Karpas-422 (cell line): ENCODE measurements at places on chromosomes 5 and 9. TPM values are rescaled to one million over a fixed set of nuclear protein-coding genes. Genes with fewer than 3 reads are reported as not detected.
A peak's percentile ranks its signal among the peaks of the same experiment; 100 is the strongest.

The HACD4 gene
- total RNA-seq = 0.83 and 2.9 TPM in 2 replicates

The FOXI1 gene
- total RNA-seq = 0.07 TPM in 1 of 2 replicates, not detected in the other

The IFNB1 gene
- 0.51 TPM in 1 of 2 replicates, not detected in the other for total RNA-seq

The JAKMIP2 gene
- 39.5 and 58.7 TPM in 2 replicates for total RNA-seq

The ZNF354C gene
- not detected in 2 replicates for total RNA-seq

GRCh38 chr5:87755360-87755759 lies 342.6 kb upstream of the CCNH start:
- no peak for DNase-seq

DNA sequence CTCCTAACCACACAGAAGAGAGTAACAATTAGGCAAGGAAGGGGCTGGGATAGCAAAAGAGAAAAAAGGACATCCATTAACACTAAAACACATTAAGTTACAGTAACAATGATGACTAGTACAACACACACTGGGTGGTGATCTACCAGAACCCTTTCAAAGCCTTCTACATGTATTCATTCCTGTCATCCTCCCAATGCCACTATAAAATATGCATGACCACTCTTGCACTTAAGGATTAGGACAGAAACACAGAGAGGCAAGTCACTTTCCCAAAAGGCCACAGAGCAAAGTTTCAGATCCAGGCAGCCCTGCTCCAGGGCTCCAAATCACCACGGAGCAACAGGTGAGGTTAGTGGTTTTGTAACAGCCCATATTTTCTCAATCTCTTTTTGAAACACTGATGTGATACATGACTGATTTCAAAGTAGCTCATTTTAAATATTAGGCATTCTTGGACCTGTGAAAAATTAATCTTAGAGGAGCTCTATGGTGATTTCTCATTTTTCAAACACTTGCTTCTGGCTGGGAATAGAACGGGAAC lies 86.7 kb downstream of the AUH start:
- no peak for DNase-seq

DNA sequence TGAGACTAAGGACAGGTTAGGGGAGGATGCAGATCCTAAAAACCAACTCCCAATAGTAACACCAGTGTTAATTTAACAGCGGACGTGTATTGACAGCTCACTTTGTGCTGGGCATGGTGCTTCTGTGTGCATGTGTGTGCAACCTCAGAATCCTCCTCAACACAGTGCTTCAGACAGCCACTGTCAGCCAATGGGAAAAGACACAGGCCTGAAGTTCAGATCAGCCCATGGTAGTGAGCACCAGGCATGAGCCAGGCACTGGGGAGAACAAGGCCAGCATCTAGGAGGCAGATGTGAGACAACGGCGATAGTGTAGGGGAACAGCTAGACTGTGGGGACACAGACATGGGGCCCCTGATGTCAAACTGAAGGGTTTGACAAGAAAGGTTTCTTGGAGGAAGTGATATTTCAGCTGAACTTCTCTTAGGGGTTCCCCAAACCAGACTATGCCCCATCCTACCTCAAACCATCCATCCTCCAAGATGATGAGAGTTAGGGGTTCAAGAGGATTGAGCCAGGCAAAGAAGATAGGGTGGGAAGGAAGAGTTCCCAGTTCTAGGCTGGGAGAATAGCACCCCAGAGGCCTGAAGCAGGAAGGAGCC lies 71.5 kb upstream of the PSD2 start:
- DNase-seq = no peak

DNA sequence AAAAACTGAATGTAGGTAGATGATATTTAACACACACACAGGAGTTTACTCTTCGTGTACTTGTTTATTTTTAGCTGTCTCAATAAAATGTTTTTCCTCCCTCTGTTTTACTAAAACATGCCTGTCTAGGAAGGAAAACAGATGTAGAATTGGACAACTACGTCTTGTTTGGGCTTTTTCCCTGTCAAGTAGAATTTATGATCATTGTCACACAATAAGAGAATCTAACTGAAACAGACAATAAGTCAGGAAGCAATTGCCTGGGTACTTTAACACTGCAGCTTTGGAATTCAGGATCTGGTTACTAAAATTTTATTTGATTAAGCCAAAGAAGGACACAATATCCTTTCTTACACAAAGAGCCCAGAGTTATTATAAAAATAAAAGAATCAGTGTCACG lies 164.2 kb downstream of the ZDHHC21 start:
- DNase-seq = no peak

DNA sequence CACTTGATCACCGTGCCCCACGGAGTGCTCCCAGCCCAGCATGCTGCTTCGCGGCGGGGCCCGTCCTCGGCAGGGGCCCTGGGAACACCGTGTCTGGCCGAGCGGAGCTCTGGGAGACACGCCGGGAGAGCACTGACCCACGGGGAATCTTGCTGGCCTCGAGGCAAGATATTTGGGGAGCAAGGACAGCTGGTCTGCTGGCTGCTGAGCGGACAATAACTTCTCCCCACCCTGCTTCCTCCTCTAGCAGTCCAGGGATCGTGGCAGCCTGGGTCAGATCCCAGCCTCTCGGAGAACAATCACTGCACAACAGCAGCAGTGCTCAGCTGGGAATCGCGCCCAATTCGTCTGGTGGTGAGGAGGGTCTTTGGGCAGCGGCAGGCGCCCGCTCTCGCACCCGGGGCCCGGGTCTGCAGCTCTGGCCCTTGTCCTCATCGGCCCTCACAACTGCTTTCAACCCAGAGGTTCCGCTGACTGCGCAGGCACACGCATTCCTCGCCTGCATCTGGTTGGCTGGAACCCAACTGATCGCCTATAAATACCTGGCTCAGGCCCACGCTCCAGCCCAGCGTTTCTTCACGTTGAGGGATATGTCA lies 43.4 kb downstream of the DBH start:
- DNase-seq = no peak

DNA sequence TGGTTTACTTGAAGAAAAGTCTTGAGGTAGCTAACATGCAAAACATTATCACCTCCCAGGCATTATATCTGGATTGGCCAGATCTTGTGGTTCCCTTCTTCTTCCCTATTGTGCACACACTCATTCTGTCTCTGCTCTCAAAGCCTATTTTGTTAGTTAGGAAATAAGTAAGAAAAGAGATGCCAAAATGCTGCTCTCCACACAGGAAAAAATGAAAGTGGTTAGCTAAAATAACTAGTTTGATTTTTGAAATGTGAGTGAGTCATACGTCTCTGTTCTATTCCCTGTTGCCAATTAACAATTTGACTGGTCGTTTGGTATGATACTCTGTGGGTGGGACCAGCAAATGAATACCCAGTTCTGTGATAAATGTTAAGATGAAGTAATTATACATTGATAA lies 28.1 kb downstream of the LMNB1 start:
- DNase-seq = no peak

The PTGDS gene
- total RNA-seq = not detected in 2 replicates

The C5orf24 gene
- total RNA-seq = 23.4 and 43.3 TPM in 2 replicates

- no peak for DNase-seq
Observed at GRCh38 chr5:118249386-118249785, 739.0 kb downstream of the DTWD2 start.

The RNF208 gene
- total RNA-seq = 0.26 and 0.36 TPM in 2 replicates

The PALM2AKAP2 gene
- total RNA-seq = not detected in 2 replicates

The ANKRD33B gene
- total RNA-seq = 0.48 and 0.90 TPM in 2 replicates

DNA sequence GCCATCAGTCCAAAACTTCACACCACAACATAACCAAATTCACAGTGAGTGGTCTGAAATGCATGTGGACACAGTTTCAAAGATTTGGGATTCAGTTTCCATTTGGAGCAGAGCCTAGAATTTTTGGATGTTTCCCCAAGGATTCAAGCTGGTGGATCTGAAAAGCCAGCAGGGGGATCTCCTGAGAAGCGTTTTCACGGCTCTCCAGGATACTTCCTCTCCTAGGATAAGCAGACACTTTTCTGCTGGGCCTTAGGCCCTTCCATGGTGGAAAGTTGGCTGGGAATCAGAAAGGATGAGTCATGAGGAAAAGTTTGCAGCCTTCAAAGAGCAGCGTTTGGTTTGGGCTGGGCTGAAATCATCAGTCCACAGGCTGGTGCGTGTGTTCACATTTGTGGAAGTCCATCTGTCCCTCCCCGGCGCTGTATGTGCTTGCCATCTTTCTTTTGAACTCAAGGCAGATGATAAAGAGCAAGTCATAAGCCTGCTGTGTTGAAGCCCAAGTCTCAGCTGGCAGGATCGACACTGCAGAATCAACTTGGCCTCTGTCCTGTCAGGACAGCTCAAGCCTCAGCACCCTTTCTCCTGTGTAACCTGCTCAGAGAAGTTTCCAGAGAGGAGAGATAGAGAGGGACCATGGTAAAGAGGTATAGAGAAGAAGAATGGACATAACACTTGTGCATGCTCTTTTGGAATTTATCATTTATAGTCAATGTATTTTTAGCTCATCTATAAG lies 152.6 kb upstream of the MSX2 start:
- DNase-seq = peak; percentile 31

The FBN2 gene
- not detected in 2 replicates for total RNA-seq

The C5orf52 gene
- total RNA-seq = not detected in 2 replicates

The PPP2R2B gene
- total RNA-seq = not detected in 2 replicates

- DNase-seq = no peak
Observed at GRCh38 chr5:141001446-141001843, 35.2 kb downstream of the PCDHAC2 start.

GRCh38 chr9:132858751-132859150 lies 19.3 kb downstream of the AK8 start:
- DNase-seq = no peak

DNA sequence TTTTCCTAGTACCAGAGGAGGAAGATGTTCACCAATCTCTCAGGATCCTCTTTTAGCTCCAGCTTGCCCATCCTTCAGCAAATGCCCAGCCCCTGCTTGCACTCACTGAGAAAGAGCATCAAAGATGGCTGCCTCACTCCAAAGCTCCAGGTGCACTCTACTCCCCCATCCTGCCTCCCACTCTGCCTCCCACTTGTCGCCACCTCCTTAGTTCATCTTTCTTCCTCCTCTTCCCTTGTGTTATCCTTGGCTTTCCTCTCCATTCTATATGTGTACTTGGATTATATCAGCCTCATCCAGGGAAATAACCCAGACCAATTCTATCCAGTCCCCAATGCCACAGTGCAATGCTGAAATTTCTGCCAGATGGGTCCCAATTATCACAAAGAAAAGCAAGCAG lies 87.1 kb upstream of the CPLX2 start:
- DNase-seq = no peak

- DNase-seq = no peak
Observed at GRCh38 chr5:139852696-139853095, 57.1 kb downstream of the PSD2 start.

DNA sequence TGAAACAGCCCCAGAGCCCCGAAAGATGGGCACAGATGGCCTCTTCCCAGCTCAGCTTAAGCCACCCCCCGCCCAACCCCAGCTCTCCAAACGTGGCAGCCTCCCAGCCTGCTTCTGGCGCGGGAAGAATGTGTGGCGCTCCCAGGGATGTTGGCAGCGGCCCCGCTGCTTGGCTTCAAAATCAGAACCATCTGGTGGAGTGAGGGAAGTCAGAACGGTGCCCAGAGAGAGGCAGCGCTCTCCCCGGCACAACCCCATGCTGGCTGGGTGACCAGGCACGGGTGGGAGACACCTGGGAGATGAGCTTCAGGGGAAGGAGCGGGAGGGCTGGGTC lies 72.7 kb upstream of the ORM1 start:
- DNase-seq = no peak

GRCh38 chr9:88071331-88071730 lies 66.9 kb downstream of the SPATA31C2 start:
- DNase-seq = no peak

DNA sequence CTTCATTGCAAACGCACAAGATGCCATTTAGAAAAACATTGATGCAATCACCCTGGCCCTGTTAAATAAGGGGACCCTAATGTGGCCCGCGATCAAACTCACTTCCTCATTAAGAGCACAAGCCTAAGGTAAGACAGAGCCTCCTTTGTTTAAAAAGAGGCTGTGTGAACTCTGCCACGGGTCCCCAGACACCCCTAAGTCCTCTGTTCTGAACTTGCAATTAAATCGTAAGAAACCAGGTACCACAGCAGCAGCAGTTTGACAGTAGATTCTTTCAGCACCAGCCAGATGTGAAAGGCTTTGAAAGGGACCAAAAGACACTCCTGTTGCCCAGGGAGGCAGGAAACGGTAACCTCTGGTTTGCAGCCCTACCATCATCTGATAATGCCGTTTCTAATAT lies 346.3 kb downstream of the TMEM167A start:
- DNase-seq = peak; percentile 70

- no peak for DNase-seq
Observed at GRCh38 chr5:141010047-141010793, 41.0 kb upstream of the PCDHB1 start.

- peak; percentile 56 for DNase-seq
Observed at GRCh38 chr5:78983601-78984438, 1.3 kb downstream of the ARSB start.

The GRXCR2 gene
- not detected in 2 replicates for total RNA-seq

The CEP72 gene
- 14.6 and 22.8 TPM in 2 replicates for total RNA-seq

The FBXO4 gene
- 21.4 and 48.4 TPM in 2 replicates for total RNA-seq

DNA sequence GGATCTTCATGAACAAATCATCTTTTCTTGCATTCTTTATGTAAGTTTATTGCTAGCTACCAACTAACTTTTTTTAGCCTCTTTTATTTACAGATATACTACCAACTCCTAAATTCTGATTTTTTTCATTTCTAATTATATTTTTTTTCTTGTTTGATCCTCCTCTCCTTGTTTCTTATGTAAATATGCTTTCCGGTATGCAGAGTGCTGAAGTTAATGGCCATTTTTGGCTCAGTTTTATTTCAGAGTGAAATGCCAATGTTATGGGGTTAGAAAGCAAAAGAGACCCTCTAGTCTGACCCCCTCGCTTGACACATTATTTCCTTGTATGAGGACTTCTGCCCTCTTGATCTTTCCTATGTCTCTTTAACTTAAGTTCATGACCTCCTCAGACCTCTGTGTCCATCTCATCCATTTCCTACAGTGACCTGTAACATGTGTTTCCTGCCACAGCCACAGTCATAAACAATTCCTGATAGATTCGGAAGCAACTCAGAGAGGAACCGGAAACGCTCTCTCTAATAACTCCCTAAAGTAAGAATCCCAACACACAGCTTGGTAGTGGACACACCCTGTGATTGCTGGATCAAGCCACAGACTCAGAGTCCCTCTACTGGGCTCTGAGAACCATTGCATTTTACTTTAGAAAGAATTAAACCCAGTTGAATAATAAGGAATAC lies 42.9 kb upstream of the AFAP1L1 start:
- peak; percentile 49 for DNase-seq

DNA sequence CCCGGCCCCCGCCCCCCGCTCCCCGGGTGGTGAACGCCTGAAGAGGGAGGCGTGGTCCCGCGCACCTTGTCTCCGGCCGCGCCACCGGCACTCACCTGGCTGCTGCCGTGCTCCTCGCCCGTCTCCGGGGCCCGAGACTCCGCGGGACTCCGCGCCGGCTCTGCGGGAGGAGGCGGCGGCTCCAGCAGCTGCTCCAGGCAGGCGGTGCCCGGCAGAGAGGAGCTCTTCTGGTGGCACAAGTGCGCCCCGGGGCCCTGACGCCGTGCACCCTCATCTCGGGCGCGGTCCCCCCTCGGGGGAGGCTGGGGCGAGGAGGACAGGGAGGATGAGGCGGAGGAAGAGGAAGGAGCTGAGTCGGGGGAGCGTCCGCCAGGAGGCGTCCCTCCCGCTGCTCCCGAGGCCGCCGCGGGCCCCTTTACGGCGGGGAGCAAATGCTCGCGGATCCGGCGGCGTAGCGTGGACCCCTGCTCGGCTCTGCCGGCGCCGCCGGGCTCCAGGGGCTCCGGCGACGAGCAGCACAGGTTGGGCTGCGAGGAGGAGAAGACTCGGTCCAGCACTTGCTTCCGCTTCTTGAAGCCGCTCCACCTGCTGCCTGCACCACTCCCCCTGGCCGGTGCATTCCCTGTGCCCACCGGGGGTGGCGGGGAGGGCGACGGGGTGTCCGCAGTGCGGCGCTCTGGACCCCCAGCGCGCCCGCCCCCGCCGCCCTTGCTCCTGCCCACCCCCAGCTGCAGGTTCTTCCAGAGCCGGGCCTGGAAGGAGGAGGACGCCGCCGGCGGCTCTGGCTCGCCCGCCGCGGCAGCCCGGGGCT lies 928 bp downstream of the MCTP1 start:
- DNase-seq = no peak
